AG08396 (cell line): ENCODE measurements at places on chromosomes 2 and 18.

- no peak for DNase-seq
Observed at GRCh38 chr18:3874581-3874980, 424.6 kb downstream of the TGIF1 start.

- no peak for DNase-seq
Observed at GRCh38 chr2:211380041-211380440, 823.6 kb downstream of the CPS1 start.

- no peak for DNase-seq
Observed at GRCh38 chr2:136362676-136363390, 244.9 kb upstream of the CXCR4 start.

DNA sequence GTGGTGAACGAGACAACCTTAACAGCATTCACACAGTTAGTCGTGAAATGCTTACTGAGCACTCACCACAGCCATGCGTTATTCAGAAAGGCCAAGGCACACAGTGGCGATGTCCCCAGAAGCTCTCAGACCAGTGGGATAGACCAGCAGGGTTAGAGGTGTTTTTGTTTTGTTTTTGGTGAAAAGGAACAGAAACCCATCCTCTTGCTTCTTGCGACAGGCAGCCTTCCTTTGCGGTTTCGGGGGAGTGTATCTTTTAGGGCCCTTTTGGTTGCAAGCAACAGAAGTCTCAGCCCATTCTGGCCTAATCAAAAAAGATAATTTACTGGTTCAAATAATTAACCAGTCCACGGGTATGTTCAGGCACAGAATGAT lies 4.7 kb downstream of the GNLY start:
- DNase-seq, result no peak

DNA sequence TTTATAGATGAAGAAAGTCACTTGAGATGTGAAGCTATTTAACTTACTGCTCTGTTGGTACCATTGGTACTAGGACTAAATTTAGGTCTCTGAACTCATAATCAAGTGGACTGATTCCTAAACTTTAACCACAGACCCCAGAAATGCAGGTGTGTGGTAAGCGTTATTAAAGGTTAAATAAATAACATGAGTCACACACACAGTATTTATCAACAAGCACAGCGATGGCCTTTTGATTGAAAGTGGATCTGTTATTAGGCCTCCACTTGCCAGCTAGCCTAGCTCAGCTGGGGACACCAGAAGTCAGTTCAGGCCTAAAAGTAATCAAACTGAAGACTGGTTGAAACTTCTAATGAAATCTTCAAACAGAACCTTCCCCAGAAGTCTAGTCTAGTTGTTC lies 161.3 kb upstream of the DPP10 start:
- DNase-seq, result no peak

- DNase-seq, result no peak
Observed at GRCh38 chr2:164896634-164897355, 55.2 kb upstream of the COBLL1 start.

DNA sequence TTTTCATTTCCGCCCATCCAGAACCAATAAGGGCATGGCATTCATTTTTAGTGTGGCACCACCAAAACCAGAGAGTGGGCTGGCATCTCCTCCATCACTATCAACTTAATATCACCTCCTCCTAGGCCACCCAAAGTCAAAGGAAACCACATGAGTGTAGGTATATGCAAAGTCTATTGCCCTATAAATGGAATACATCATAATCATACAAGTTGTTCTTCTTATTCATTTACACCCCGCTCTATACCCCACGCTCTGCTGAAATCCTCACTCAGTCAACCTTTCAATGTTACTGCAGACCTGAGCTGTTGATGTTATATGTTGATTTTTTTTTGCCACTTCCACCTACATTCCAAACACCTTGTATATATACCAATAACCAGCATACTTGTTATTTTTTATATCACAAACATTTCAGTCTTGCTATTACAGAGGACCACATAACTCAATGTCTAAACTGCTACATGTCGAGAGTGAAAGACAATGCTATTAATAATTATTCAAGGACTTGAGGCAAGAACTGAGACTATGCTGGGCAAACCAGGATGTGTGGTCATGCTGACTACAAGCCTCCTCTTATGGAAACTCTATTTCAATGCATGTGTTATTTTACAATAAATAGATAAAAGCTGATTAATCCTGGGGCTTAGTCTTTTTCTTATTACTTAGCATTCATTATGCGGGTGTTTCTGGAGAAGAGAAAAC lies 466.5 kb upstream of the ID2 start:
- no peak for DNase-seq

- DNase-seq, result no peak
Observed at GRCh38 chr2:154603682-154604081, 94.8 kb upstream of the KCNJ3 start.

DNA sequence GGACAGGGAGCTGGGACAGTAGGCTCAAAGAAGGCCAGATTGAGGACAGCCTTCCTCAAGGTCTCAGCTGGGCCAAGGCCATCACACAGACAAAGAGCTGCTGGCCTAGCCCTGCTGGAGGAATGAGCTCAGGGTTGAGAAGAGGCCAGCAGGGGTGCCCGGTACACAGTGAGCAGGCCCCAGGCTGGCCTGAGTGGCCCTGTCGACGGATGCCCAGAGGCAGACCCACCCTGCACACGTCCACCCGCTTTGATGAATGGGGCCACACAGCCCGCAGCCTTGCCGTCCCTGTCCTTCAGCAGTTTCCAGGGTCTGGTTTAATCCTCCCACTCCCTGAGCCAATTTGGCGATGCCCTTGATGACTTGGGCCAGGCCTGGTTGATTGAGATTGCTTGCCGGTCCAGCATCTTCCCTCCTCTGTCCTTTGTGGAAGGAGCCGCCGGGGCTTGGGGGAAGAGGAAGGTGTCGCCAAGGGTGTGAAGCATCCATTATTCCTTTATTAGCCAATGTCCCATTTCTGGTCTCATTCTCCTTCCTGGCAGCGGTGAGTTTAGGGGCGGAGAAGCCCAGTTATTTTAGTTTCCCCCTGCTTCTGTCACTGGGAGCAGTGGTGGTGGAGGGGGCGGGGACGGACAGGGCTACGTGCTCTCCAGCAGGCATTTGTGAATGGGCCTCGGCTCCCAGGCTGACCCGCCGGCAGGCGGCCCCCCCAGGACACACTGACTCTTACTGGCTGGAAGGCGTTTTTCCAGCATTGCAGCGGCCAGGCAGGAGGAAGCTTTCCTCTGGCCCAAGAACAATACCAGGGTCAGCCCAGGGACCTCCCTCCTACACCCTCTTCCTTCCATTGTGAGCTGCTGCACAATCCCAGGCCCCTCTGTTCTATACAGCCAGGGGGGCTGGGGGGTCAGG lies 141.8 kb downstream of the CTIF start:
- no peak for DNase-seq

GRCh38 chr2:38200598-38200997 lies 124.6 kb upstream of the CYP1B1 start:
- DNase-seq, result no peak

- DNase-seq, result no peak
Observed at GRCh38 chr18:31125878-31126277, 23.7 kb upstream of the DSC2 start.

GRCh38 chr18:35610089-35610488 lies 28.5 kb downstream of the GALNT1 start:
- DNase-seq, result no peak

DNA sequence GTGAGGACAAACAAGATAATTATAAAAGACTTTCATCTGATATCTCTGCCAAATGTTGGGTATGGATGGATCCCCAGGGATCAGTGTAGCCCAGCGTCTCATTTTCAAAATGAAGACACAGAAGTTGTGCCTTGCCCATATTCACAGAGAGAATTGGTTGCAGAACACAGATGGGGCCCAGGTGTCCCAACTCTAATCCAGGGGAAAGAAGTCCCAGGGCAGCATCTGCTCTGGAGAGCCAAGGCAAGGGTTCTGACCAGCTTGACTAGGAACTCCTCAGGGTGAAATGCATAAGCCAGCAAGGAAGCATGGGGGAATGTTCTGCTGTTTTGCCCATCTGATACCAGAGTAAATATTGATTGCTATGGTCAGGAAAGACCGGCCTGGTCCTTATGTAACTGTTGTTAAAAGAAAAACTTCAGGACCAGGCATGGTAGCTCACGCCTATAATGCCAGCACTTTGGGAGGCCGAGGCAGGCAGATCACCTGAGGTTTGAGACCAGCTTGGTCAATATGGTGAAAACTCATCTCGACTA lies 68.7 kb upstream of the CABLES1 start:
- no peak for DNase-seq

DNA sequence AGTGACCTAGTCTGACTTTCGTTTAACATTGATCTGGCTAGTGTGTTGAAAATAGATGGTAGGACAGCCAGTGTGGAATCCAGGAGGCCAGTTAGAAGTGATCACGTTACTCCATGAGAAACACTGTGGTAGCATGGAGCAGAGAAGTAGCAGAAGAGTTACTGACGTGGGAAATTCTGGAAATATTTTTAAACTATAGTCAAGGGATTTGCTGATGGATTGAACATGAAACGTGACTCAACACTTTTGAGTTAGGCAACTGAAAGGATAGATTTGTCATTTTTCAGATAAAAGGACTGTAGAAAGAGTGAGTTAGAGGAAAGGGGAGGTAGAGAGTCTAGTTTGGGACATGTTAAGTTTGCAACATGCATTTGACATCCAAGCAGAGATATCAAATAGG lies 130.4 kb downstream of the IRS1 start:
- no peak for DNase-seq

DNA sequence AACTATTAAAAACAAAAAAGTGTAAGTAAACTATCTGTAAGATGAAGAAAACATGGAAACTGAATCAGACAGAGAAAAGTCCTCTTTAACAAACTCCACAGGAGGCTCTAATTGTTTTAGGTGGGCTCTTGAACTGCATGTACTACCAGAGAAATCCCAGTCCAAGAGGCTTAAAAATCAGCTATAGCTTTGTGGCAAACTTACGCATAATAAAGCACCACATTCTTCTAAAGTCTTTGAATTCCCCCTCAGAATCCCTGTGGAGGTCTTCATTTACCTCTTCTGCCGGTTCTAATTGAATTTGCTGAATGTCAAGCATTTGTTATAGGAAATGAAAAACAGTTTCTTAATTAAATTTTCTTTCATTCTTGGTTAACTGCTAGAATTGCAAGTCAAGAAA lies 40.8 kb downstream of the CHN1 start:
- no peak for DNase-seq

DNA sequence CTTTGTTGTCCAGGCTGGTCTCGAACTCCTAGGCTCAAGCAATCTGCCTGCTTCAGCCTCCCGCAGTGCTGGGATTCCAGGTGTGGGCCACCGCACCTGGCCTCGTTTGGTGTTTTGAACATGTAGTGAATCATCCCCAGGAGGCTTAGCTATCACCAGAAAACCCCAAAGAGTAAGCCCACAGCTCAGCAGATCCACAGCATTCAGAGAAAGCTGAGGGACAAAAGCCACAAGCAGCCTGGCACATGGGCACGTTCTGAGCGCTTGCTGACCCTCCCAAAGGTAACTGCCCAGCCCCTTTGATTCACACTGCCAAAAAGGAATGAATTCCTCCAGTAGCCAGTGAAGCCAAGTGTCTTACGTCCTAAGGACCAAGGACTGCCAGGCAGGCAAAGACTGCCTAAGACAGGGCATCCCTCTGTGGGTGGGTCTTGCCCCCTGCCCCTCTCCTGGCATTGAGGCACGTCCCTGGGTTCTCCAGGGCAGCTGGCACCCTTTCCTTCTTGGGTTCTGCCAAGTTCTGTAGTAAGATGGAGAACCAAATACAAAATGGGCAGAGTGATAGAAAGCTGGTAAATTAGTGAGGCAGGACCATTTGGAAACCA lies 31.7 kb downstream of the MBP start:
- no peak for DNase-seq

DNA sequence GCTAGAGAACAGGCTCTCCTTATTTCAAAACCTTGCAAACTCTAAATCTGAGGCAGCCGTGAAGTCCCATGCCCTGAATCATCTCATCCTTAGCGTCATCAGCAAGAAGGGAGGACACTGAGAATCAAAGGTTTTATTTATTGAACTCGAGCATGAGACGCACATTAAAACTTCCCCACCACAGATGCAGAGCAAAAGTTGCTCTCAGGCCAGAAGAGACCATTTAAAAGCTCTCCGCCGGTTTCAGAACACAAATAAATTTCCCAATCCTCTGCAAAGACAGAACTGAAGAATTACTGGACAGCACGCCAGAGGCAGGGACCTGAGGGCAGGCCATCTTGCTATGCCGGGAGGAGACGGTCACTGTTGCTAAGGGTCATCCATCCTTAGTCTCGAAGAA lies 1.3 kb downstream of the AMMECR1L start:
- peak; percentile 55 for DNase-seq

- no peak for DNase-seq
Observed at GRCh38 chr2:120963997-120964705, 228.5 kb downstream of the GLI2 start.

GRCh38 chr18:59718108-59718463 lies 20.9 kb upstream of the CCBE1 start:
- peak; percentile 86 for DNase-seq

GRCh38 chr2:110992886-110993285 lies 127.8 kb upstream of the BCL2L11 start:
- no peak for DNase-seq

- DNase-seq, result no peak
Observed at GRCh38 chr2:26173776-26174482, 1.0 kb downstream of the GAREM2 start.

- no peak for DNase-seq
Observed at GRCh38 chr2:156023229-156023869, 309.2 kb downstream of the NR4A2 start.

DNA sequence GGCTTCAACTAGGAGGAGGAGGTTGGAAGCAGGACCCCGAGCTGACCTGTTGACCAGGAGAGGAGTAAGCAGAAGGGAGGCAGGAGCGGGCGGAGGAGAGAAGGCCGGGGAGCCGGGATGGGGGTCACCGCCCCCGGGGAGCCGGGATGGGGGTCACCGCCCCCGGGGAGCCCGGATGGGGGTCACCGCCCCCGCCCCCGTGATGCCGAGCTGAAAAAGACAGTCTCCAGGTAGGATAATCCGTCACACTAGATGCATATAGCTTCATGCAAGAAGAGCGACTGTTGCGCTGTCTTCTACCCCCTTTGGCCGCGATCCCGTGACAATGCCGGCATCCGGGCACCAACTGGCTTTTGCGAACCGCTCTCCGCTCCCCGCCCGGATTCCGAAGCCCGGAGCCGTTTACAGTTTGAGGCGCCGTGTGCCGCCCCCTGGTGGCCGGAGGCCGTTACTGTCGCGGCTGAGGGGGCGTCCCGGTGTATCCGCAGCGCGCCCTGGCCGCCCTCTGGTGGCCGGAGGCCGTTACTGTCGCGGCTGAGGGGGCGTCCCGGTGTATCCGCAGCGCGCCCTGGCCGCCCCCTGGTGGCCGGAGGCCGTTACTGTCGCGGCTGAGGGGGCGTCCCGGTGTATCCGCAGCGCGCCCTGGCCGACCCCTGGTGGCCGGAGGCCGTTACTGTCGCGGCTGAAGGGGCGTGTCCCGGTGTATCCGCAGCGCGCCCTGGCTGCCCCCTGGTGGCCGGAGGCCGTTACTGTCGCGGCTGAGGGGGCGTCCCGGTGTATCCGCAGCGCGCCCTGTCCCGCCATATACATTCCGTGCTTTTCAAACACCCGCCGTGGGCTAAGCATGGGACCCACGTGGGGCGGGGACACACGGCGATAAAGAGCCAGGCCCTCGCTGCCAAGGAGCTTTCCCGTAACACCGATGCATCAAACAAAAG lies 89.6 kb downstream of the ACTR3 start:
- no peak for DNase-seq

GRCh38 chr2:196584903-196585302 lies 54.6 kb upstream of the CCDC150 start:
- DNase-seq, result no peak

- DNase-seq, result no peak
Observed at GRCh38 chr18:50749421-50749820, 70.4 kb downstream of the MRO start.
